Cortex of kidney (tissue), 1 donor: ENCODE measurements at places on chromosomes 7 and 10.

- DNase-seq: no peak
Observed at GRCh38 chr10:129728246-129728820, 235.7 kb downstream of the EBF3 start.

- no peak for DNase-seq
Observed at GRCh38 chr7:91013078-91013477, 251.2 kb upstream of the FZD1 start.

DNA sequence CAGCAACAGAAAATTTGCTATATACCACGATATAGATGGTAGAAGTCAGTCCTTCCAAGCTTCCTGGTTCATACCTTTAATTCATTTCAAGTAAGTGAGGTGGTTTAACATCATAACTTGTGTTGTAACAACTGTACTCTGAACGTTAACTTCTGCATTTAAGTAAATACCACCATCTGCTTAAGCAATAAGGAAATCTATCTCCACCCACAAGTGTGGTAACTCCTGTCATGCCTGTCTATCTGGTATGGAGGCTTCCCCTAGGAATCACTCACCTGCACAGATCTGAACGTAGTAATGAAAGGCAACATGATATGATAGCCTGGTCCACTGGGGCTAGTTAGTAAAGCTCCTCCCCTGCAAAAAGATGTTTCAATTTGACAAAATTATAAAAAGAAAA lies 2.3 kb downstream of the ERLIN1 start:
- no peak for DNase-seq

- no peak for DNase-seq
Observed at GRCh38 chr10:69928339-69928738, 124.3 kb upstream of the MACROH2A2 start.

GRCh38 chr10:107264742-107265141 lies 100.2 kb upstream of the SORCS1 start:
- no peak for DNase-seq

- no peak for DNase-seq
Observed at GRCh38 chr10:79938728-79939406, 10.0 kb downstream of the SFTPD start.

GRCh38 chr7:99868246-99868645 lies 8.6 kb downstream of the OR2AE1 start:
- no peak for DNase-seq

GRCh38 chr7:27185013-27185853 lies at the start of gene HOXA11:
HOXA11 (minus strand) TSS chr7:27185232; CDS start chr7:27185144, 88 bp downstream.
- DNase-seq: no peak

DNA sequence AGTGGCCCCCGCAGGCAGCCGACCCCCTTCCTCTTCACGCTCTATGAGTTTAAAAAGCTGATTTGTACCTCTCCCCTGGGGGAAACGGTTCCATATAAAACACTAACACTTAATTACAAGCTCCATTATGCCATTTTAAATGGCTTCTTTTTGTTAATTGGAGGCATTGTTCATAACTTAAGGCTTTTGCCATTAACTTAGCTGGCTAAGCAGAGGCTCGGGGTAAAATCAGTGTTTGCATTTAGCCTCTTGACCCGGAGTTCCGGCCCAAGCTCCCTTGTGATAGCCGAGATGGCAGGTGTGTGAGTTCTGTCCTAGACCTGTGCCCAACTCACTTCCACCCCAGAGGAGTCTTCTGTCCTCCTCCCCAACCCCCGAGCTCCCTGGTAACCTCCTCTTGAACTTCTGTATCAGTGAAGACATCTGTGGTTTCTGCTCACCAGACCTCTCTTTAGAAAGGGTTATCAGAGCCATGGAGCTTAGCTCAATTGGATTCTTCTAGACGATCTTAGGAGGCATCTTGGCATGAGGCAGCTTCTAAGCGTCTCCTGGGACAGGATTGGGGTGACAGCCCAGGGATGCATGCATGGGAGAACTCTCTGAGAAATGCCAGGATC lies 34.2 kb upstream of the SH2B2 start:
- no peak for DNase-seq

DNA sequence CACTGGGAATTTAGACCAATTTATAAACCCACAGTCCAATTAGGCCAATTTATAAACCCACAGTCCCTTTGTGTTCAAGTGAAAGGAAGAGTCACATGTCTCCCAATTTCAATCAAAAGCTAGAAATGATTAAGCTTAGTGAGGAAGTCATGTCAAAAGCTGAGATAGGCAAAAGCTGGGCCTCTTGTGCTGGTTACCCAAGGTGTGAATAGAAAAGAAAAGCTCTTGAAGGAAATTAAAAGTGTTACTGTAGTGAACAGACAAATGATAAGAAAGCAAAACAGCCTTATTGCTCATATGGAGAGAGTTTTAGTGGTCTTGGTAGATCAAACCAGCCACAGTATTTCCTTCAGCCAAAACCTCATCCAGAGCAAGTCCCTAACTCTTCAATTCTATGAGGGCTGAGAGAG lies 245.0 kb downstream of the HDAC9 start:
- DNase-seq: no peak

GRCh38 chr7:108335269-108335918 lies 120.8 kb downstream of the NRCAM start:
- no peak for DNase-seq

- no peak for DNase-seq
Observed at GRCh38 chr7:124074007-124074406, 41.1 kb upstream of the TMEM229A start.

DNA sequence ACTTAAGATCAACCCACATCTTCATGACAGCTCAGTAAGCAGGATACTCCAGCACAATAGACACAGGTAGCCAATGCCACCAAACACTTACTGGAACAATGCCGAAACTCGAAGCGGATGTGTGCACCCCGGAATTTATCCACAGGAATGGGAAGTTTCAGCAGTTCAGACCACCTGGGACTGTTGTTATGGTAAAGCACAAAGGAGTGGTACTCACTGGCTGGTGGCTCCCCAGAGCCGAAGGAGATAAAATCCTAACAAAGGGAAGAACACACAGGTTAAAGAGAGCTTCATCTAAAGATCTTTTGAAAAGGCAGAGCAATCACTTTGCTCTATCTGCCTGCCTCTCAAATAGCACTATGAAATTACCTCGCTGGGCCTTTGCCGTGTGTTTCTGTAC lies 305.9 kb downstream of the DOCK4 start:
- DNase-seq: no peak

GRCh38 chr7:25427721-25428120 lies 199.4 kb upstream of the NPVF start:
- no peak for DNase-seq

DNA sequence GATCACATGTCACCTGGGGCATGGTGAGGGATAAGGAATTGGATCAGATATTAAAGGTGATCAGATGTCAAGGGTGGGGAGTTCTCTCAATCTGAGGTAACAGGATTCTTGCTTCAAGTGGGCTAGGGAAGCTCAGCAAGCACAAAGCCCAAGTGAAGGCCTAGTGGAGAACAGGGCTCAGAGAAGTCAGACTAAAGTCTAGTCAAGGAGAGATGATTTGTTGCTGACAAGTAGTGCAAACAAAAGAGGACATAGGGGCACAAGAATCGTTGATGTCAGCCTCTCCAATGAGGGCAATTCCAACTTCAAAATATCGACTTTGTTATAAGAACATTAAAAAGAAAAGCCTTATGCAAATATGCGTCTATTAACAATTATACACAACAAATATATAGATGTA lies 852.8 kb upstream of the CELF2 start:
- no peak for DNase-seq

DNA sequence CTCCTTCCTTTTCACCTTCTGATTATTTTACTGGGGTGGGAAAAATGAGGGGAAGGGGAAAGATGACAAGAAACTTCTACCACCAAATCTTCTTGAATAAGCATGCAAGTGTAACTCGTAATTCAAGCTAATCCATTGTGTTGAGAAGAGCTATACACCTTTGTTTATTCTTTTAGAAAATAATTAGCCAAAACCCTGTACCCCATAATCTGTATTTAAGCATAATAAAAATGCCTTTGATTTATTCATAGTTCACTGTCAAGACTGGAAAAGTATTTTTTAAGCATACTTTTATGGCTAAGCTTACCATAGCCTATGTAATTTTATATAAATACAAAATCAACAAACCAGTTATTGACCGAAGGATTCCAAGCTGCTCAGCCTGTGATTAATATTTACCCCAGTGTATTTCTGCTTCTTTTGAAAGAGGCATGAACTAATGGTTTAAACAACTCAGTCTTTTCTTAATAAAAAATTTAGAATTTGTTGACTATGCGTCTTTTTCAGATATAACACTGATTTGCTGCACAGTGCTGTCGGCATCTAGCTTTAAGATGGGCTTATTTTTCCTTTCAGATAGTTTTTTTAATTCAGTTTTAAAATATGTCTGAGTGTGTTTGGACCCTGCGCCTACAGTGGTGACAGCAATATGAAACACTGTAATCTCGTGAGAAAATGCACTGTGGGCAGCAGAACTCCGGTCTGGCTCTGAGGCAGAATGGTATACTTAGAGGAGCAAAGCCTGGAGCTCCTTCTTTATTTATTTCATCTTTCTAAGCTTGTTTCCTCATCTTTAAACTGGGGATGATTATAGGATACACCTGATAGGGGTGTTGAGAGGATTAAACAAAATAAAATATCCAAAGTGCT lies 238.8 kb upstream of the LRGUK start:
- DNase-seq: no peak

- no peak for DNase-seq
Observed at GRCh38 chr10:60687679-60688078, 90.6 kb upstream of the CDK1 start.

GRCh38 chr7:102864958-102865357 lies 47.8 kb upstream of the LRRC17 start:
- DNase-seq: no peak

GRCh38 chr10:59869594-59869940 lies 36.8 kb downstream of the CCDC6 start:
- no peak for DNase-seq

- DNase-seq: no peak
Observed at GRCh38 chr7:132386201-132386681, 190.0 kb downstream of the PLXNA4 start.

DNA sequence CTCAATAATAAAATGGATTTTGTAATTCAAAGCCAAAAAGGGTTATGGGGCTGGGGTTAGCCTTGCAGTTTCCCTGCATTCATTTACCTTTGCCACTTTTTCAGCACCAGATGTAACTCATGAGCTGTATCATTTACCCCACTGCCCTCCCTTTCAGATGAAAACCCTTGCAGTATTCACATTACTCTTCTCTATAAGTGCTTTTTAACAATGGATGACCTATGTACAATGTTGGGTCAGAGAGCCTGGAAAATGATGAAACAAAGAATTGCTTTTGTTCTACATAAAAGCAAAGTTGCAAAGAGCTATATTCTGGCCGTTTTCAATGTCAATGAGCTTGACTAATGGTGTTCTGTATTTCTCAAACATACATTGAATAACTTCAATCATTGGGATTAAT lies 189.7 kb downstream of the TMEM26 start:
- no peak for DNase-seq

- DNase-seq: no peak
Observed at GRCh38 chr10:126949161-126949503, 43.9 kb downstream of the DOCK1 start.

DNA sequence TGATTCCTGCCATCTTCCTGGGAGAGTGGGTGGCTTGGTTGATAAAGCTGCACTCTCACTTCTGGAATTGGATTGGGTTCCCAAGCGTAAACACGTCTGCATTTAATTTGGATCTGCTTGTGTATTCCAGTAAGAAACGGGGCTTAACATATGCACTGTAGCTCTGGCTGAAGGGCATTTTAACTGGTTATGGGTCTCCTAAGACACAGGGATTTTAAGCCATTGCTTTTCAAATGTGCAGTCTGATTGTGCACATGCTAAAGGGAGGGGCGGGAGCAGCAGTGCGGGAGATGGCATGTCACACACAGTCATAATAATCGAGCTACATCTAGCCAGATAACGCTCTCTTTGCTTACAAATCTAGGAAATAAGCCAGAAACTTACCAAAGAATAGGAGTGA lies 247.3 kb upstream of the LYZL1 start:
- DNase-seq: no peak

DNA sequence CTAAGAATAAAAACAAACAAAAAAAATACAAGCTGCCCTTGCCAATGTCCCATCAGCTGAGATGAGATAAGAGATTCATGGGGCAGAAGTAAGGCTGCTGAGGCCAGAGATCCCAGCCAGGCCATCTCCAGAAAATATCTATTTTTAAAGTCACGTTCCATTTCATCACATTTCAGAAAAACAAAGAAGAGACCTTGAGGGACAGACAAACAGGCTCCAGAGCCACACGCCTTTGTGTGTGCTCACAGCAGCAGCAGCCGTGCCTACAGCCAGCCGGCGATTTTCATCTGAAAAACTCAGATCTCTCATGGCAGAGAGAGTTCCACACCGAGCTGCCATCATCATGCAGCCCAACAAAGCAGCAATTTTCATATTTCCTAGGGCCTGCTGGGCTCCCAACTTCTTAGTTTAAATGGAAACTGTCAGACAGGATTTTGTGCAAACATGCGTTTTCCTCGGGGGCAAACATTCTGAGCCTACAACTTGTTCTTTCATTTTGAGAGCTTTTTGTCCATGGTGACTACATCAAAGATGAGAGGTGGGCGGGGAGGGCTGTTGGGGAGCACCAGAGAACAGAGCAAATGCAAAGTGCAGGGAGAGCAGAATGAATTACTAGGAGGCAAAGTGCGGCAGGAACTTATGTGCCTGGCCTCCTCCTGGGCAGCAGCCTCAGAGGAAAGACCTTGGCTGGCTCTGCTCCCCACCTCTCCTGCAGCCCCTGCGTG lies 38.8 kb downstream of the DLG5 start:
- DNase-seq: no peak

- no peak for DNase-seq
Observed at GRCh38 chr7:55065511-55066229, 46.9 kb downstream of the EGFR start.

GRCh38 chr10:132421847-132422751 lies 25.1 kb downstream of the PWWP2B start:
- no peak for DNase-seq

DNA sequence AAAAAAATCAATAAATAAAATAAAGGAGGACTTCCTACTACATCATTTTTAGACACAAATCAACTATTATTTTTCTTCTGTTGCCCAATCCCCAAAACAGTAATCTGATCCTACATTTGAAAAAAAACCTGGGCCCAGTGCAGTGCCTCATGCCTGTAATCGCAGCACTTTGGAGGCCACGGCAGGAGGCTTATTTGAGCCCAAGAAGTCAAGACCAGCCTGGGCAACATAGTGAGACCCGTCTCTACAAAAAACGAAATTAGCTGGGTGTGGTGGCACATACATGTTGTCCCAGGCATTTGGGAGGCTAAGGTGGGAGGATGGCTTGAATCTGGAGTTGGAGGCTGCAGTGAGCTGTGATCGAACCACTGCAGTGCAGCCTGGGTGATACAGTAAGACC lies 2.7 kb upstream of the GTF2I start:
- DNase-seq: no peak

- DNase-seq: no peak
Observed at GRCh38 chr7:142053988-142054387, 57.5 kb upstream of the MGAM2 start.

GRCh38 chr7:43072530-43072929 lies 39.9 kb upstream of the HECW1 start:
- DNase-seq: no peak

GRCh38 chr7:52360541-52360940 lies 674.9 kb upstream of the POM121L12 start:
- no peak for DNase-seq

- DNase-seq: no peak
Observed at GRCh38 chr7:25288556-25289307, 60.4 kb upstream of the NPVF start.
